Natural killer cell (primary cell): ENCODE measurements at places on chromosomes 1 and 21. TPM values are rescaled to one million over a fixed set of nuclear protein-coding genes. Genes with fewer than 3 reads are reported as not detected.
A peak's percentile ranks its signal among the peaks of the same experiment; 100 is the strongest.

DNA sequence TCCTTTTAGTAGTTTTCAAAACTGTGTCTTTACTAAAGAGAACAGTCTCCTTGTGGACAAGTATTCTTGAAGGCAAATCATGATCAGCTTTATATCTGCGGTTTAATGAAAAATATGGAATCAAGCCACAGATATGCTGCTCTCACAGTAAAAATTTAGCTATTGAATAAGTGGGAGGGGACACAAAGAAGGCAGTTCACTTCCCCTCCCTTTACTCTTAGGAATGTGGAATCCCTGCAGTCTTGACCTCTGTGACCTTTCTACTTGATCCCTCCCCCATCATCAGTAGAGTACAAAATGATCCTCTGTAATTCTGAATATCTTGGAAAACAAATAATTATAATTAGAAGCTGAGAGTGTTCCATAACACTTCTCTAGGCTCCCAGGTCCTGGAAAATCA, 136.7 kb upstream of the HOOK1 start:
- DNase-seq, result no peak
- no peaks in the 10 kb centered on the region for H3K27me3 ChIP-seq
- no peak overlapping the region for H3K4me3 ChIP-seq
- no peaks in the 10 kb centered on the region for H3K36me3 ChIP-seq

DNA sequence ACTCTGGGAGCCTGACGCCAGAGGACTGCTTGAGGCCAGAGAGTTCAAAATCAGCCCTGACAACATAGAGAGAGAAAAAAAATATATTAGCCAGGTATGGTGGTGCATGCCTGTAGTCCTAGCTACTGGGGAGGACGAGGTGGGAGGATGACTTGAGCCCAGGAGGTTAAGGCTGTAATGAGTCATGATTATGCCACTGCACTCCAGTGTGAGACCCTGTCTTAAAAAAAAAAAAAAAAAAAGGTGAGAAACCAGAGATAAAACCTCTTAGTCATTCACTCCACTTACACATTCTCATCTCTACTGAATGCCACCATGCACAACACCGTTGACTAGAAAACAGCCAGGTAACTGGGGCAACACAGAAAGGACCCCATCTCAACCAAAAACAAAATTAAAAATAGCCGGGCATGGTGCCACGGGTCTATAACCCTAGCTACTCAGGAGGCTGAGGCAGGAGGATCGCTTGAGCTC, 178.1 kb downstream of the SLC45A1 start:
- peak; percentile 39 for DNase-seq
- H3K36me3 ChIP-seq, result peaks cover 8% of the 10 kb centered on the region
- peaks cover 12% of the 10 kb centered on the region for H3K4me1 ChIP-seq
- no peak overlapping the region for H3K4me3 ChIP-seq
- H3K27ac ChIP-seq, result peak overlapping the region; percentile 84

DNA sequence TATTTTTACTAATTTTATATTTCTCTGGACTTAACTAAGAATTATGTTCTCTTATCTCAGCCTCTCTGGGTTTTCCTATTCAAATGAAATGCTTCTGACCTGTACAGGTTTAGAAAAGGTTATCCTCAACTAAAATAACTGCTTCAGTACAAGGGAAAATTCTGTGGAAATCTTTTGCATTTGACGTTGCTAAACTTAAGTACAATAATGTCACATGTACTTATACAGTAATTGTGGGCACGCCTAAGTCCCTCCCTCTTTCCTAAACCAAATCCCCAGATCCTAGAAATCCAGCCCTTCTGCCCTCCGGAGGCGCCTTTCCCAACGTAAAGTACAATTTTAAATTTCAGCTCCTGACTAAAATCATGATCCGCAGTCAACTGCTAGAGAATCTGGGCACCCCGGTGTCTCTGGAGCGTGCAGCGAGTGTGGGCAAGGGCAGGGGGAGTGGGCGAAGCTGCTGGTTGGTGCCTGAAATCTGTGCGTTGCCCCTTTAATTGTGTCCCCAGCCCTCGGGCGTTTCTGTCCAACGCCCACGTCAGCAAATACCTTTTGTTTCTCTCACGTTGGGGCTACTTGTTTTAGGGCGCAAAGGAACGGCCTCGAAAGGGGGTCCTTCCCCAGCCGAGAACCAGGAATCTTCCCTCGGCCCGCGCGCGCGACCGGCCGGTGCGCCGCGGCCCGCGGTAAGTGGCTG, at the start of gene ZBTB8A:
ZBTB8A (plus strand) TSS at position 541 of the 697 bp plus-strand sequence. CDS start 53,505 bp downstream, outside the sequence.
- no peak for DNase-seq
- no peaks in the 10 kb centered on the region for H3K36me3 ChIP-seq
- H3K4me1 ChIP-seq, result peaks cover 11% of the 10 kb centered on the region
- peak within 1 kb of the TSS; percentile 18 for H3K4me3 ChIP-seq
- peaks cover 32% of the 10 kb centered on the region for H3K27me3 ChIP-seq
- no peak within 1 kb of the TSS for H3K27ac ChIP-seq

GRCh38 chr1:204494281-204495077, at the start of gene PIK3C2B:
TSS of gene PIK3C2B (minus strand) at chr1:204494805. CDS start at chr1:204469802, 25,003 bp downstream.
- no peaks in the 10 kb centered on the region for H3K27me3 ChIP-seq
- H3K36me3 ChIP-seq, result no peaks in the 10 kb centered on the region
- H3K4me1 ChIP-seq, result peaks cover 23% of the 10 kb centered on the region
- H3K27ac ChIP-seq, result peak within 1 kb of the TSS; percentile 76

RBM15 gene
- total RNA-seq, result 87.0 TPM

DNA sequence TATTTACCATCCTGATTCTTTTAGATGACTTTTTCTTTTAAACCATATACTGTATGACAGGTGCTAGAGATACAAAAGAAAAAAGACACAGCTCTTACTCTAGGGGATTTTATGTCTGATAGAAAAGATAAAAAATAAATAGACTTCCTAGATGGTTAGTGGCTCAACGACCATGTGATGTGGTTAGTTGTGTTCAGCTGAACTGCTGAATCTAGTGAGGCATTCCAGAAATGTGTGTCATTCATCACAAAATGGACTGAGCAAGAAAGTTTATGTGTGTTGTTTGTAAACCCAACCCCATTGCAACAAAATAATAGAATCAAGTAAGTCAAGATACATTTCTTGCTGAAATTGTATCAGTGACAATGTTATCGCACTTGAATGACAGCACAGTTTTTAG, 205.8 kb upstream of the LYPLAL1 start:
- no peak overlapping the region for H3K27ac ChIP-seq
- no peaks in the 10 kb centered on the region for H3K4me1 ChIP-seq
- no peaks in the 10 kb centered on the region for H3K27me3 ChIP-seq
- H3K36me3 ChIP-seq, result no peaks in the 10 kb centered on the region
- H3K4me3 ChIP-seq, result no peak overlapping the region
- no peak for DNase-seq

DNA sequence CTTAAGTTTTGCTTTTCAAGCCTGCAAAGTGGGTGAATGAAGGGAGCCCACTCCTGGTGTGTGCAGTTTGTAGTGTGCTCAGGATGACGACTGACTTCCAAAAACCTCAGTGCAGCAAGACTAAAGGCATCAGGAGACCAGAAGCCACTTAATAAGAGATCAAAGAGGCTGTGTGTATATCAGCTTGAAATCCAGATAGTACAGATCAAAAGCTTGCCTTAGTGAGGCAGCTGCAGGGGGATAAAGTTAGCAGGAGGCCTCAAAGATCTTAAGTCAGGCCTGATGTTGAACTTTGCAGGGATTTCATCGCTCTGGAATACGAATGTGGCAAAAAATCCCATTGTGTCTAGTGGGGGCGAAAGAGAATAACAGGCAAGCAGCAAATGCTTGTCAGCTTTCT, 99.8 kb downstream of the PATJ start:
- H3K27ac ChIP-seq, result no peak overlapping the region
- H3K36me3 ChIP-seq, result no peaks in the 10 kb centered on the region
- no peaks in the 10 kb centered on the region for H3K4me1 ChIP-seq
- H3K4me3 ChIP-seq, result no peak overlapping the region

GJA4 gene
- total RNA-seq, result not detected

GRCh38 chr1:184836934-184837895, 82.6 kb upstream of the EDEM3 start:
- no peak overlapping the region for H3K27ac ChIP-seq
- no peak overlapping the region for H3K4me3 ChIP-seq
- H3K4me1 ChIP-seq, result peaks cover 4% of the 10 kb centered on the region
- no peak for DNase-seq
- H3K36me3 ChIP-seq, result peaks cover 2% of the 10 kb centered on the region

- H3K36me3 ChIP-seq, result no peaks in the 10 kb centered on the region
- no peaks in the 10 kb centered on the region for H3K27me3 ChIP-seq
- H3K4me3 ChIP-seq, result no peak overlapping the region
- H3K27ac ChIP-seq, result no peak overlapping the region
- H3K4me1 ChIP-seq, result no peaks in the 10 kb centered on the region
- no peak for DNase-seq
Observed at GRCh38 chr1:232452736-232453440, 177.0 kb downstream of the SIPA1L2 start.

- H3K4me3 ChIP-seq, result no peak overlapping the region
- no peaks in the 10 kb centered on the region for H3K27me3 ChIP-seq
- no peaks in the 10 kb centered on the region for H3K36me3 ChIP-seq
- no peak for DNase-seq
Observed at GRCh38 chr1:112518186-112518585, 9.4 kb downstream of the WNT2B start.

- DNase-seq, result no peak
- no peaks in the 10 kb centered on the region for H3K27me3 ChIP-seq
- peak overlapping the region; percentile 83 for H3K27ac ChIP-seq
- H3K4me3 ChIP-seq, result no peak overlapping the region
- H3K4me1 ChIP-seq, result peaks cover 68% of the 10 kb centered on the region
- H3K36me3 ChIP-seq, result no peaks in the 10 kb centered on the region
Observed at GRCh38 chr1:111597426-111597825, 22.2 kb upstream of the RAP1A start.

DNA sequence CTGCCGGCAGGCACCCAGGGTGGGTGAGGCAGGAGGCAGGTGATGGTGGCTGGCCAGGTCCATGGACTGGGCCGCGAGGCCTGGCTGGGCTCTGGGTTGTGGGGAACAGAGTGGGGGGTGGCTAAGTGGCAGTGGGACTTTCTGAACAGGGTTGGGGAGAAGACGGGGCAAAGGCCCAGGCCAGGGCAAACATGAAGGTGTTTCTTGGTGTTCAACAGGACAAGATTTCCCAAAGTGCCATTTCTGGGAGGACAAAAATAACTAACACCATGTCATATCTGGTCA, 26.8 kb downstream of the STUM start:
- no peaks in the 10 kb centered on the region for H3K36me3 ChIP-seq
- no peak for DNase-seq
- H3K4me1 ChIP-seq, result no peaks in the 10 kb centered on the region
- no peak overlapping the region for H3K27ac ChIP-seq
- no peak overlapping the region for H3K4me3 ChIP-seq
- no peaks in the 10 kb centered on the region for H3K27me3 ChIP-seq

PRKAA2 gene
- not detected for total RNA-seq

DNA sequence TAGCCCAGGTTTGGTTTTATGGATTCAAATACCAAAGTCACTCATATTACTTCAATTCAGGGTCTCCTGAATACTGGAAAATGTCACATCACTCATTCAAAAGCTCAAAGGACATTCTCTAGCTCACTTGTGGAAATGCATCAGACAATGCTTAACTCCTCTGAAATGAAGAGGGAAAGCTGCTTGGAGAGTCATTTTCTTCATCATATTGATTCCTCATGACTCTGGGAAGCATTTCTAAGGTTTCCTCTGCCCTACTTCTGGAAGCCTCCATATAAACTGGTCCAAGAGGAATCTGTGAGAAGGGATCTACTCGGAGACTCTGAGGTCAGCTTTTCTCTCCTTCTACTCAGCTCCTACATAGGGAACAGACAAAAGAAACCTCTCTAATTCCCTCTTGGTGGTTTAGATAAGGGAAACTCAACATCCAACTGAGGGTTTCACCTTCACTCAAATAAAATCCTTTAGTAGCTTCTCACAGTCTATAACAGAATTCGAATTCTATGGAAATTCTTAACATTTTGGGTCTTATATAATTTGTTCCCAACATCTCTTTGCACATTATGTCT, 36.4 kb upstream of the RBBP5 start:
- DNase-seq, result no peak
- no peak overlapping the region for H3K27ac ChIP-seq
- H3K4me3 ChIP-seq, result no peak overlapping the region

PROK1 gene
- not detected for total RNA-seq

GRCh38 chr1:21296509-21297354, 6.5 kb upstream of the ECE1 start:
- DNase-seq, result no peak
- no peaks in the 10 kb centered on the region for H3K27me3 ChIP-seq
- peaks cover 72% of the 10 kb centered on the region for H3K4me1 ChIP-seq
- H3K27ac ChIP-seq, result peak overlapping the region; percentile 95

RGSL1 gene
- total RNA-seq, result not detected

TINAGL1 gene
- total RNA-seq, result not detected

GRCh38 chr1:247716546-247716945, at the start of gene OR6F1:
TSS of gene OR6F1 (minus strand) at chr1:247716646. CDS start at chr1:247712755, 3,891 bp downstream.
- no peaks in the 10 kb centered on the region for H3K27me3 ChIP-seq
- no peak within 1 kb of the TSS for H3K27ac ChIP-seq
- H3K4me1 ChIP-seq, result no peaks in the 10 kb centered on the region
- H3K4me3 ChIP-seq, result no peak within 1 kb of the TSS
- DNase-seq, result no peak
- no peaks in the 10 kb centered on the region for H3K36me3 ChIP-seq

- no peaks in the 10 kb centered on the region for H3K4me1 ChIP-seq
- H3K27me3 ChIP-seq, result no peaks in the 10 kb centered on the region
- no peak for DNase-seq
- H3K4me3 ChIP-seq, result no peak overlapping the region
Observed at GRCh38 chr1:178521241-178521640, 8.3 kb downstream of the TEX35 start.

DNA sequence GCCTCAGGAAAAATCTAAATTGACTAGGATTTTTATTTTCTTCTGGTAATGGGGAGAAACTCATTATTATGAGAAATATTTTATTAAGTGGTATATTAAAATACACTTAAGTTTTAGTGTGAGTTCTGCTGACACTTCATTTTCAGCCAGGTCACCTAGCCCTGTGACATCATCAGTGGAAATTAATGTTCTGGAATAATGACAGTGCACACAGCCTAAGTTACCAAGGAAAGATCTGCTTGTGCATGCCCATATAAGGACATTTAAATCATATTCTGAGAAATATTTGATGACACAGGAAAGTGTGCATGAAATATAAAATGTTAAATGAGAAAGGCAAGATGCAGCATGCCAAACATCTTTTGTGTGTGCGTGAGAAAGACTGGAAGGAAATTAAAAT, 102.0 kb downstream of the KIF14 start:
- H3K27ac ChIP-seq, result no peak overlapping the region
- H3K27me3 ChIP-seq, result no peaks in the 10 kb centered on the region
- no peak for DNase-seq
- no peaks in the 10 kb centered on the region for H3K4me1 ChIP-seq
- no peak overlapping the region for H3K4me3 ChIP-seq

CELA2A gene
- not detected for total RNA-seq

- H3K27ac ChIP-seq, result no peak overlapping the region
- H3K4me3 ChIP-seq, result no peak overlapping the region
- no peak for DNase-seq
- H3K4me1 ChIP-seq, result no peaks in the 10 kb centered on the region
Observed at GRCh38 chr21:42721341-42721824, 68.0 kb downstream of the PDE9A start.

- no peak overlapping the region for H3K4me3 ChIP-seq
- no peak for DNase-seq
- no peaks in the 10 kb centered on the region for H3K36me3 ChIP-seq
- H3K27me3 ChIP-seq, result no peaks in the 10 kb centered on the region
Observed at GRCh38 chr1:56188855-56189254, 390.5 kb downstream of the PLPP3 start.
